Stimulated activated CD4-positive, alpha-beta T cell treated with anti-CD3 and anti-CD28 coated beads, TNF-alpha, amount 100 ng/mL, for 1 hour (primary cell): ENCODE measurements at places on chromosomes 4 and X.

DNA sequence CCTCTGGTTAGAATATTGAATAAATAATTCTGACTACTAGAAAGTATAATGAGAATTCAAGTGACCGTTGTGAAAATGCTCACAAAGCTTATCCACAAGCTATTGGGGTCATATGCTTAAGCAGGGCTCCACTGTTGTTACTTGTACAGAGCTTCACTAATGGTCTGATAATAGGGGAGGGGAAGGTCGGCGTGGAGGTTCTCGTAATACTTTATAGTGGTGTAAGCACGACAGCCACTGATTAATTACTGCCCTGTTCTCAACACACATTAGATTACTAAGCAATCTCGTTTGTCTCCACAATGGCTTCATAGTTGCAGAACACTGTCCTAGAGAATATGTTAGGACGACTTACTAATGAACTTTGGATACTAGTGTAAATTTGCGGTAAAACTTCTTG is 11.6 kb downstream of the UNC5C start:
- no peak for DNase-seq

- no peak for DNase-seq
Measured at GRCh38 chr4:19346636-19347035, 905.1 kb upstream of the SLIT2 start.

DNA sequence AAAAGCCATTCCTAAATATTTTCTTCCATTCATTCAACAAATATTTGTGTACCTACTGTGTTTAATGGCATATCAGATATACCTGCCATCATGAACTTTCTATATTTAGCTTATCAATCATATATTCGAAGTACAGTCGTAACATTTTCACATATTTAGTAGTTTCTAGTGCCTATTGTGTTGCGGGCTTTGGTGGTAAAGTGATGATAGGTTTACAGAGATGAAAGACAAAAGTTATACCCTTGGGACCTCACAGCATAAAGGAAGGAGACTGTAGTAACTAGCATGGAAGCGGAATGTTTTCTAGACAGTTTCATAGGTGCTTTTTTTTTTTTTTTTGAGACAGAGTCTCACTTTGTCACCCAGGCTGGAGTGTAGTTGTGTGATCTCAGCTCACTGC is 39.5 kb downstream of the RBPJ start:
- no peak for DNase-seq

DNA sequence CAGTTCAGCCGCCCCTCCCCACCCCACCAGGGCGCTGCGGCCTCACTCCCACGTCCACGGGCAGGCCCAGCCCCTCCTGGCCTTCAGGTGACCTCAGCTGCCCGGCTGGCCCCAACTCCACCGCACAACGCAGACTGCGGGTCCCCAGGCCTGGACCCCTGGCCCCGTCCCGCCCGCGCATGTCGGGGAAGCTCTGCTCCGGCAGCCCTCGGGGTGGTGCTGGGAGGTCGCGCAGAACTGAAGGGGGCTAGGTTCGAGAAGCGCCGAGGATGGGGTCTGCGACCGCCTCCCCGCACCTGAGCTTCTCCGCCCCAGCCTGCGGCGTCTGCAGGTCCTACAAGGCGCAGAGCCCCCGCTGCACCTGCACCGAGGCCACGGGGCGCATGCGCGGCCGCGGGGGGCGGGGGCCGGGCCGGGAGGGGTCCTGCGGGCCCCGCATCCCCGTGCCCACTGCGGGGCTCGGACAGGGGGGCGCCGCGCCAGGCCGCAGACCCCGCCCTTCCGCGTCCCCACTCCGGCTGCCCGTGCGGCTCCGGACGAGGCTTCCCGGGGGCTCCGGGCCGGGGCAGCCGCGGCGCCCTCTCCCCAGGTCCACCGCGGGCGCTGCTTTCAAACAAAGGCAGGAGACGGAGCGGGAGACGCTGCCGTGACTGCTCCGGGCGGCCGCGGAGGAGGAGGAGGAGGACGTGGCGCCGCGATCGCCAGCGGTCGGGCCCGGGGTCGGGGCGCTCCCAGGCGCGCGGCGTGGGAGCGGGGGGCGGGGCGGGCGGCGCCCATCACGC is 672 bp upstream of the NAT8L start:
- no peak for DNase-seq

GRCh38 chr4:39937683-39938268 is 39.9 kb downstream of the PDS5A start:
- no peak for DNase-seq

DNA sequence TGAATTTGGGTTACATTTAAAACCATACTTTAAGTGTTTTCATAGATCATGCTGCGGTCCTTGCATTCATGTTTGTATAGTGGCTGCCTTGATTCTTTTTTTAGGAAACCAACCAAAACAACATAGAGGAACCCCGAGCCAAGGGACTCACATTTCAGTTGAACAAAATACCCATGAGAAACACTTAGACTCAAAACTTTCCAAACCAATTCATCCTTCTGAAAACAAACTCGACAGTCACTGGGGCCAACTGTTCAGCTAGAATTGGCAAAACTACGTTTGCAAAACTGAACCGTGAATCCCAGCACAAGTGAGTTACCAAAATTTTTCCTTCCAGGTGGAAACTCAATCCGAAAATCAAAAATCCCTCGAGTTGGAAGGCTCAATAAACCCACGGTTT is 1.4 kb downstream of the ADGRA3 start:
- no peak for DNase-seq

DNA sequence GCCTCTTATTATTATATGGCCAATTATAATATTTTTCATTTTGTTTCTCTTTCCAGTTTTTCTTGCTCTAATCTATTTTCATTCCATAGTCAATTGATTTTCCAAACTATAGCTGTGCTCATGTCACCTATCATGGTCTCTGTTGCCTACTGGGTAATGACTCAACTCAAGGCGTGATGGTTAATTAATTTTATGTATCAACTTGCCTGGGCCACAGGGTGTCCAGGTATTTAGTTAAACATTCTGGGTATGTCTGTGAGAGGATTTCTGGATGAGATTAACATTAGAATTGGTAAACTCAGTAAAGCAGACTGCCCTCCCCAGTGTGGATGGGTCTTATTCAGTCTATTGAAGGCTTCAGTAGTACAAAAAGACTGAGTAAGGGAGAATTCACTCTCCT is 9.9 kb downstream of the FHIP1A start:
- DNase-seq = no peak

DNA sequence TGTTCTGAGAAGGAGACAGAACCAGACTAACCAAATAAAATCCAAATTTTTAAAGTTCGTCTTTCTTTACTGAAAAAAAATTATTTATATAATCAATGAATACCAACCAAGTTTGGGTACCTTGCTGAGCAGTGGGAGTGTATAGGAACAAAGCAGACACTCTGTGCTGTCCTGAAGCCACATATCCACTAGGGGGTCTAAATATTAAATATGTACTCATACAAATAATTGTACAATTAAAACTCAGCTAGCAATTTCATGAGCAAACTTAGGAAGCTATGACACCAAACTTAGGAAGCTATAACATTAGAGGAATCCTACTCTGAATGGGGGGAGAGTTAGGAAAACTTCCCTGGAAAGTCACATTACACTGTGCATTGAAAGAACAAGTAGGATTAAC is 582.0 kb upstream of the EPHA5 start:
- no peak for DNase-seq

DNA sequence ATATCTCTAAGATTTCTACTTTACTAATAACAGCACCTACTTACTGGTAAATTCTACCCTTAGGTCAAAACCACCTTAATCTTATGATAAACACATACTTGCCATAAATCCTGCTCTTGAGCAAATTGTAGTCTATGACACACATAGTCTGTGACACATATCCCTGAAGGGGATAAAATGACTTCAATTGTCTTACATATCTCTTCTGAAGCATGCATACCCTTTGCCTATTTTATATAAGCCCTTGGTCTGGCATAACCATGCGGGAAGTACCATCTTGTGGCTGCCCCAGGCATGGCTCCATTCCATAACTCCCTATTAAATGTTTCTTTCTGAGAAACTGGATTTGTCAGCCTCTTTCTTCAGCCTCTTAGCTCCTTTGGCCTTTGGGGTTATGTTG is 248.9 kb downstream of the SLC7A11 start:
- no peak for DNase-seq
